ENCODE measurements at places on chromosomes 1 and 21.
A peak's percentile ranks its signal among the peaks of the same experiment; 100 is the strongest.

DNA sequence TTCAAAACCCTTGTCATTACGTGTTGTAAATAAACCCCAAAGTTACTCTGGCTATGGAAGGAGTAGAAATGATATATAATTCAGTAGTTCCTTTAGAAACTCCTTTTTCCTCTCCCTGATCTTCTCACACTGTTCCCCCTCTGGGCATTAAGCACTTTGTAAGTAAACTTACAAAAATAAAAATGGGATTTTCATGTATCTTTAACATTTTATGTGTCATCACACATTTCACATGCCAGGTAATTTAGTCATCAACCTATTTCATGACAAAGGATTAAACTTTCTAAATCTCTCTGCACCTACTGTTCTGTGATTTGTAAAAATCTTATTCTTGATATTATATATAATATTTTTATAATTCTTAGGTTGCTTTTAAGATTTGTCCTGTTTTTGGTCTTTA is 176.9 kb downstream of the NEK7 start:
- no peak for DNase-seq

DNA sequence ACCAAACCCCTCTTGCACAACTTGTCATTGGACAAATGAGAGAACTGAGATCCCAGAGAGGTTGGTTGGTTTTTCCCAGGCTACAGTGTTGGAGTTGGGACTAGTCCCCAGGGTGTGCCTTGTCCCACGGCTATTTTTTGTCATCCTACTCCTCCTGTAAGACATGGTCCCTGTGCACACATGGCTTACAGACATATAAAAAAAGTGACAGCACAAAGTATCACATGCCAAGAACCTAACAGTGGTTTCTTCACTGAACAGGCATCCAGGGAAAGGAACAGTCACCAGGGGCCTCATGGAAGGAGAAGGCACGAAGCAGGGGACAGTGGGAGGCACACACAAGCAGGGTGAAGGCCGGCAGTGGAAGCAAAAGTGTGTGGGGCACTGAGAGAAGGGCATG is 36.5 kb downstream of the SERBP1 start:
- DNase-seq = no peak

- DNase-seq = no peak
These were observed 62.1 kb downstream of the DEGS1 start for GRCh38 chr1:224245188-224245587.

- no peak for DNase-seq
These were observed 6.5 kb downstream of the TDRKH start for GRCh38 chr1:151783796-151784195.

DNA sequence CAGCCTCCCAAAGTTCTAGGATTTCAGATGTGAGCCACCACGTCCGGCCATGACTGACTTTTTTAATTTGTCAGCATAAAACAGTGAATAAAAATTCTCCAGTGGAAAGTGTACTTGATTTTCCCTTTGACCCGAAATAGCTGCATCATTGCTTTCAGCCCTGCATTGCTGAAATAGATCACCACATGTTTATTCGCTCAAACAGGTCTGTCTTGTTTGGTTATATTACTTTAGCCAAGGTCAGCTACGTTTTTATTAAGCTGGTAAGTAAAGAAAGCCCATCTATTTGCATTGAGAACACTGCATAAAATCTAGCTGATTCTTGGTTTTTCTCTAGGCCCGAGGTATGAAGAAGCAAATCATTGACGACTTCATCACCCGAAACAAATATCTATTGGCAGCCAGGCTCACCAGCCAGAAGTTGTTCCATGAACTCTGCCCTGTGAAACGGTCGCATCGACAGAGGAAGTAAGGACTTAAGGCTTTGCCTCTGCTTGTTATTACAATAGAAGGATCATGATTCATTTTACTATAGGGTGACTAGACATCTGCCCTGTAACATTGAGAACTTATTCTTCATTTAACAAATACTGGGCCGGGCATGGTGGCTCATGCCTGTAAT is 25.6 kb downstream of the AGMAT start:
- no peak for DNase-seq

DNA sequence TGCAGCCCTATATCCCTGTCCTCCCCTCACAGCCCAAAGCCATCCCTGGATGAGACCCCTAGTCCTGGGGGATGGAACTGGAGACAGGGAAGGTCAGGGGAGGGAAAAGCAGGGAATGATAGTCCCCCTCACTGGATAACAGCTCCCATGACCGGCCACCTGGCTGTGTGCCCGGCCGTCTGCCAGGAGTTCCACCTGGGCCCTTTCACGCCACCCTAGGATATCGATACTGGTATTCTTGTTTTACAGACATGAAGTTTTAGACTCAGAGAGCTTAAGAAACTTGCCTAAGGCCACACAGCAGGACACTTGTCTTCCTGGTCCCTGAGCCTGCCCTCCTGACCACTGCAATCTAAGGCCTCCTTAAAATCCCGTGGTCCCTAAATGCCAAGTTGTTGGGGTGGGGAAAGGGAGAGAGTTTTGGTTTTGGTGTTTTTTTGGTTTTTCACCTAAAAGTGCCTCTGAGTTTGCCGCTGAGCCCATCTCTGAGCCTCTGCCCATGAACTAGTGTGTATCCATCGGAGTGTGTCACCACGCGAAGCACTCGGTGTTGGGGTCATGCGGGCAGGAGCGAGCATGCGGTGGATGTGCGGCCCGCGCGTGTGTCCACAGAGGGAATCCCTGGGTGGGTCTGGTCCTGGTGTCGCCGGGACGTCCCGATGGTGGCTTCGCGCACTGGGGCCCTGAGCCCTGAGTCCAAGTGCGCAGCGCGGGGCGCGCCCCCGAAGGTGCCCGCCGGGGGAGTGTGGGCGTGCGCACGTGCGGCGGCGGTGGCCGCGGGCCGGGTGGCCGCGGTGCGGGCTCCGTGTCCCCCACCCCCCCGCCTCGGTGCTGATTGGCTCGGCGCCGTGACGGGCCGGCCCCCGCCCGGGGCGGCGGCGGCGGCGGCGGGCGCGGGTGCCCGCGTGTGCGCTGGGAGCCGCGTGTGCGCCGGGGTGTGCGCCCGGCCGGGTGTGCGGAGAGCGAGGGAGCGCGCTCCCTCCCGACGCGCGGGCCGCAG is at the start of gene EPHA8:
Gene EPHA8, plus strand, starts transcription at position 906 of the 1,000 bp plus-strand sequence. CDS start 147 bp downstream, outside the sequence.
- peak; percentile 27 for DNase-seq

All from NCI-H2171 (cell line).